NCI-H526 treated with DMSO at 0.1 percent for 48 hours (cell line): ENCODE measurements at places on chromosomes 6 and 20.

GRCh38 chr6:153001767-153002612, 519 bp downstream of the MTRF1L start:
- DNase-seq = no peak

GRCh38 chr6:155327326-155328073, 13.2 kb upstream of the TFB1M start:
- DNase-seq = peak; percentile 59

- no peak for DNase-seq
Observed at GRCh38 chr6:2264932-2265331, 19.5 kb upstream of the GMDS start.

GRCh38 chr6:119527231-119527578, 177.6 kb upstream of the MAN1A1 start:
- no peak for DNase-seq

DNA sequence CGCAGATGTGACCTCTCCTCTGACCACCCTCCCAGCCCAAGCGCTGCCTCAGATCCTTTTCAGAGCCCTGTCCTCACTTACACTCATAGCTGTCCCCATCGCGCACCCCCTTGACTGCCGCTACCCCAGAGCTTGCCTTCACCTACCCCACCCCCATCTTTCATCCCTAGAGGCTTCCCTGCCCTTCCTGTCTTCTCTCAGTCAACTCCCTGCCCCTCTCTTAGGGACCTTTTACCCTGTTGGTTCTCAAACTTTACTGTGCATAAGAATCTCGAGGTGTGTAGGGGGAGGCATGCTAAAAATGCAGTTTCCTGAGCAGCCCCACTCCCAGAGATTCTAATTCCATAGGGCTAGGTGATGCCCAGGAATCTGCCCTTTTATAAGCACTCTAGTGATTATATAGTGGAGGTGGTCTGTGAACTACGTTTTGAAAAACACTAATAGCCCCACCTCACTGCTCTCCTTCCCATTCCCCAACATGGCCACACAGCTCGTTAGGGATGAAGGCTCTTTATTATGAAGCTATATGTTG, 725 bp downstream of the TM9SF4 start:
- no peak for DNase-seq

- DNase-seq = no peak
Observed at GRCh38 chr20:47927944-47928343, 142.7 kb upstream of the SULF2 start.

DNA sequence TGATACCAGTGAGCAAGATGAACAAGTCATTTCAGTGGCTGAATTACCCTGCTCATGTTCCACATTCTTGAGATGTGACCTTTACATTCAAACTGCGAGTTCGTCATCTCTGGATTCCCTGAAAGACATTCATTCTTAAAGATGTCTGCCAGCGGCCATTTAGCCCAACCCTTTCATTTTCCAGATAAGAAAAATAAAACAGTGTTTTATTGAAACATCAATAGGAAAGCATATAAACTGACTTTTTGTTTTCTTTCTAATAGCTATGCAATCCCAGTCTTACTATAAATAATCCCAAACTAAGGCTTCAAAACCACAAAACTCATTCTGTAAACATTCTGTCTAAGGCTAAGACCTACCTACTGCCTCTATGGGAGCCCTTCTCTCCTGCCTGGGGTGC, 134.0 kb downstream of the SAMD5 start:
- DNase-seq = no peak

GRCh38 chr6:118663993-118664985, 12.9 kb upstream of the CEP85L start:
- DNase-seq = no peak

DNA sequence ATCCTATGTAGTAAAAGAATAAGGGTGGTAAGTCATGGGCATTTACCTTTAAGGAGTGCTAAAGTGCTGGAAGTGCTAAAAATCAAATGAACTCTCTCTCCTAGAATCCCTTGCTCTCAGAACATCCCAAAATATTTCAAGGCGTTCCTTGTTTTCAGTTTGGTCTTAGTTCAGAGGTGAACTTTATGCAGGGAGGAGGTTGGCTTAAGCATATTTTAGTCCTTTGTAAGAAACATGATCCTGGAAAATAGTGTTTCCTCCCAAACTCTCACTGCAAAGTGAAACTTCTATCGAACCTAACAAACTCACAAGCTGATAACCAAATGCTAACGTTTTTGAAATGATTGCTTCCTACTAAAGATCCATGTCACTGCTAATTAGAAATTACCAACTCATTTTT, 231.4 kb downstream of the FOXC1 start:
- no peak for DNase-seq
